ENCODE measurements at places on chromosomes 1 and 21. TPM values are rescaled to one million over a fixed set of nuclear protein-coding genes. Genes with fewer than 3 reads are reported as not detected.

- H3K27ac ChIP-seq = no peak overlapping the region
- peaks cover 6% of the 10 kb centered on the region for H3K27me3 ChIP-seq
- no peak for DNase-seq
- H3K4me3 ChIP-seq = no peak overlapping the region
- peaks cover 2% of the 10 kb centered on the region for H3K4me1 ChIP-seq
These were observed 6.4 kb upstream of the RGS2 start for GRCh38 chr1:192802406-192802805.

DNA sequence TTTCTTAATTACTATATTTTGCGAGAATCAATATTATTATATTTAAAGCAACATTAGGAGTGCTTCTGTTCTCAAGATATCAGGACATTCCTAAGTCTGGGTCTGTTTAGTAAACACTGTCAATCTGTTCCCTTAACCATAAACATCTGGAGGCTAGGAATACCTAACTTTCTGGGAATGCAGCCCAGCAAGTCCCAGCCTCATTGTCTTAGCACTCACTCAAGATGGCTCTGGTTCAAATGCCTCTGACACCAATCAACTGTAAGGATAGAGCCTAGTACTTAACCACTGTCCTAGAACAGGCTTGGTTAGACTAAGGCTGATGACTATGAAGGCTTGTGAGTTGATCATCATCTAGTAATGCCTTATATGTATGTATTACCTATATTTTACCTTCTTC lies 61.5 kb downstream of the TNN start:
- H3K4me3 ChIP-seq = no peak overlapping the region
- no peaks in the 10 kb centered on the region for H3K27me3 ChIP-seq
- peaks cover 20% of the 10 kb centered on the region for H3K4me1 ChIP-seq
- peak; percentile 35 for DNase-seq
- no peaks in the 10 kb centered on the region for H3K36me3 ChIP-seq

GRCh38 chr1:215835951-215836350 lies 268.8 kb downstream of the KCTD3 start:
- H3K4me3 ChIP-seq = no peak overlapping the region
- H3K4me1 ChIP-seq = peaks cover 13% of the 10 kb centered on the region
- H3K36me3 ChIP-seq = no peaks in the 10 kb centered on the region
- no peak for DNase-seq
- H3K27ac ChIP-seq = no peak overlapping the region

- DNase-seq = peak; percentile 20
- H3K27ac ChIP-seq = no peak overlapping the region
- peaks cover 13% of the 10 kb centered on the region for H3K4me1 ChIP-seq
These were observed 48.4 kb upstream of the KAZN start for GRCh38 chr1:14549897-14550620.

GRCh38 chr1:176765608-176766007 lies 302.6 kb downstream of the PAPPA2 start:
- H3K4me1 ChIP-seq = no peaks in the 10 kb centered on the region
- no peak overlapping the region for H3K4me3 ChIP-seq
- H3K27me3 ChIP-seq = no peaks in the 10 kb centered on the region
- peak; percentile 21 for DNase-seq
- no peak overlapping the region for H3K27ac ChIP-seq
- no peaks in the 10 kb centered on the region for H3K36me3 ChIP-seq

DNA sequence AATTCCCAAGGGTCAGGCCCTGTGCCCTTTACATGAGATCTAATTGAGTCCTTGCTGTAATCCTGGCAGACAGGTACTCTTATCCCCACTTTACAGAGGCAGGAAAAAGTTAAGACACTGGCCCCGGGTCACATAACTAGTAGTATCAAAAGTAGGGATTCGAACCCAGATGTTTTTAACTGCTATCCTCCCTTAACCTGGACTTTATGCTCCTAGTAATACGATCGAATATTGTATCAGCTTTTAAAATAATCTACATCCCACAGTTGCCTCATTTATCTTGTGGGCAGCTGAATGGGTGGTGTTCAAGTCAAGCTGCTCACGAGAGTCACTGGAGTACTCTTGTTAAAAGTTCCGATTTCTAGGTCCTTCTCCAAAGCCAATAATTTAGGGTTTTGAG lies 25.5 kb upstream of the TMEM51 start:
- H3K27me3 ChIP-seq = no peaks in the 10 kb centered on the region
- H3K27ac ChIP-seq = no peak overlapping the region
- H3K4me1 ChIP-seq = no peaks in the 10 kb centered on the region
- no peak for DNase-seq
- no peak overlapping the region for H3K4me3 ChIP-seq

GRCh38 chr1:43205671-43206070 lies 33.5 kb downstream of the CFAP57 start:
- H3K4me1 ChIP-seq = peaks cover 25% of the 10 kb centered on the region
- H3K27me3 ChIP-seq = no peaks in the 10 kb centered on the region
- no peak overlapping the region for H3K4me3 ChIP-seq
- DNase-seq = no peak
- H3K36me3 ChIP-seq = 0 out of 2 replicates have a peak, but pooled peaks cover 4% of the 10 kb centered on the region

DNA sequence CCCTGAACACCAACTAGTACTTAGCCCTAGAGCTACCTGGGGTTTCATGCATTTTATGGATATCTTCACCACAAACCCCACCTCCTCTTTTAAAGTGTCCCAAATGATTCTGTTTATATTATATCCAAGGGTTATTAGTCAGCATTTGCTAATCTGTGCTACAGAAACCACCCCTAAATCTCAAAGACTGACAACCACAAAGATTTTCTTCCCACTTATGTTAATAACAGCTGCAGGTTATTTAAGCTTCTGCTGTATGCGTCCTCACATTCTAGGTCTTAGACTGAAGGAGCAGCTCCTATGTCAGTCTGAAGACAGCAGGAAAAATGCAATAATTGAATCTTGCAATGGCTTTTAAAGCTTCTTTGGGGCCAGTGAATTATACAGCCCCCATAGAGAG lies 11.2 kb upstream of the PHC2 start:
- H3K4me3 ChIP-seq = no peak overlapping the region
- no peaks in the 10 kb centered on the region for H3K36me3 ChIP-seq
- no peak overlapping the region for H3K27ac ChIP-seq
- no peak for DNase-seq
- no peaks in the 10 kb centered on the region for H3K4me1 ChIP-seq

- no peak overlapping the region for H3K4me3 ChIP-seq
- no peaks in the 10 kb centered on the region for H3K36me3 ChIP-seq
- peaks cover 4% of the 10 kb centered on the region for H3K4me1 ChIP-seq
- H3K27me3 ChIP-seq = no peaks in the 10 kb centered on the region
These were observed 257.2 kb downstream of the MRPL39 start for GRCh38 chr21:25350056-25350455.

DNA sequence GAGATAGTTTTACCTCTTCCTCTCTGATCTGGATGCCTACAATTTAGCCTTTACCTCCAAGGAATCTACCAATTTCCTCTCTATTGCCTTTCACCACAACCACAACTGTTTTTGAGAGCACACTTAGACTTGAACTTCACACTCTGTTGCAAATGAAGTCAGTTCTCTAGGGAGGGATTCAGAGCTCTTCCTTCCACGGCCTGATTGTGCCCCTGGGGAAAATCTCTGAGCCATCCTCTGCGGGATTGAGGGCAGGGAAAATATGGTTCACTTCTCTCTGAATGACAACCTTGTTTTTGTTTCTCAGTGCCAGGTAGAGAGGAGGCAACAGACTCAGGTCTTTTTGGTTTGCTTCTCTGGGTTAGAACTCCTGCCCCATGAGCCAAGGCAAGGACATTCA lies 35.4 kb upstream of the BCL10 start:
- H3K27ac ChIP-seq = no peak overlapping the region
- no peak overlapping the region for H3K4me3 ChIP-seq
- H3K27me3 ChIP-seq = no peaks in the 10 kb centered on the region
- no peak for DNase-seq

Gene FNDC5
- 2.0 TPM for total RNA-seq

DNA sequence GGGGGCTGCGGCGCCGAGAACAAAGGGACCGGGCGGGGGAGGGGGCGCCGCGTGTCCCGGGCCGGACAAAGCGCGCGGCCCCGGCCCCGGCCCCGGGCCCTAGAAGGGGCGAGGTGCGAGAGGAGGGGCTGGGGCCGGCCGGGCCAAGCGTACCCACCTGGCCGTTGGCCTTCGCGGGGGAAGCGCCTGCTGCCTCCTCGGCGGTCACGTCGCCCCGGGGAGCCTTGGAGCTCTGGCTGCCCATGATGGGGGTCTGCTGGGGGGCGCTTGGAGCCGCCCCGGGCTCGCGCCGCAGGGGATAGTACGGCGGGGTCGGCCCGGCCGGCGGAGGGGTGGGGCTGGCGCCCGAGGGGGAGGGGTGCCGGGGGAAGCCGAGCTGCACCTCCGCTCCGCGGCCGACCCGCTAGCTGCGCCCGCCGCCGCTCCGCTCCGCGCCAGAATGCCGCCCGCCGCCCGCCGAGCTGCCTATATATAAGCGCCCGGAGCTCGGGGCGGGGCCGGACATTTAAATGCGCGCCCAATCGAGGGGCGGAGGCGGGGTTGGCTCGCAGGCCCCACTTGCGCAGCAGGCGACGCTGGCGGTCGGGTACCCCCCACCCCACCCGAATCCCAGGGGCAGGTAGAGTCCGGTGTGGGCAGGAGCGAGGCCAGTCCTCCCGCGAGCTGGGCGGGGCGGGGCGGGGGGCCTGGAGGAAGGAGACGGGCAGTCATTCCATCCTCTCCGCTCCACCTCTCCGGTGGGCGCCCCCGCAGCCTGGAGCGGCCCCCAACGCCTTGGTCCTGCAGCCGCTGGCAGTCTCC lies at the start of gene MARCKSL1:
Gene MARCKSL1, minus strand, starts transcription at position 444 of the 801 bp plus-strand sequence. Its CDS starts 200 bp downstream, at position 244.
- H3K4me3 ChIP-seq = peak within 1 kb of the TSS; percentile 95
- peaks cover 34% of the 10 kb centered on the region for H3K4me1 ChIP-seq
- peak within 1 kb of the TSS; percentile 81 for H3K27ac ChIP-seq
- H3K36me3 ChIP-seq = no peaks in the 10 kb centered on the region
- peaks cover 7% of the 10 kb centered on the region for H3K27me3 ChIP-seq
- DNase-seq = peak; percentile 89

DNA sequence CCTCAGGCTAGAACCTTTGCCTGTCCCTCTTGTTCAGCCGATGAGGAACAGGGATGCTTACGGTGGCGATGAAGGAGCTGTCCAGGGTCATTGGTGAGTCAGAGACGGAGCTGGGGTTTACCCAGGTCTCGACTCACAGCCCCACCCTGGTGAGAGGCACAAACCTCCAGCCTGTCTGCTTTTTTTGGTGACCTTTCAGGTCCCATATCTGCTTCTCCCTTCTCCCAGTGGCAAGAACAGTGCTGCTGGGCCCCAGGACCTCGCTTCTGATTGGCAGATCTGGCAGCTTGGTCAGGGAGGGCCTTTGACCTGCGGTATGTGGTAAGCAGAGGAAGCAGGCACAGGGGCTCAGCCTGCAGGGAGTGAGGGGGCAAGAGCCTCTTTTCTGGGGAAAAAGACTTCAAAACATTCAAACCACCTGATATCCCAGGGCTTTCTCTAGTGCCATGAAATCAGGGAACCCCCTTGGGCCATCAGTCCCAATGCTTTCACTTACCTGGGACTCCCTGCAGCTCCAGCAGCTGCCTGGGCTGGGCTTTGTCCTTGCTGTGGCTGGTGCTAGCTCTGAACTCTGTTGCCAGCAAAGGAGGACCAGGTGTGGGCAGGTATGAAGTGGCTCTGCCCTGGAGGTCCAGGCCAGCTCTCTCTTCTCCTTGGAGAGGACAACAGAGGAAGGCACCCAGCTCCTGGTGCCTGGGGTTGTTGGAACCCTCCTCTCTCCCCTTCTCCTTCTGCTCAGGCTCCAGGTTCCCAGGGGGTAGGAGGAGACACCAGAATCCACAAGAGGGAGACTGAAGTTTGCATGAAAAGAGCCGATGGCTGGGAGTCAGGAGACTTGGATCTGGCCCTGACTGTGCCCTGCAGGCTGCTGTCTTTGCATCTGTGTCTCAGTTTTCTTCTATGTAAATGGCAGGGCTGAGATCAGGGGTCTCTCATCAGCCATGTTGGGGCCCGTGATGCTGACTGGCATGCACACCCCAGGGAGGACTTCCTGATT lies 41.4 kb downstream of the TRIM62 start:
- DNase-seq = peak; percentile 71
- no peaks in the 10 kb centered on the region for H3K27me3 ChIP-seq
- H3K27ac ChIP-seq = peak overlapping the region; percentile 76
- peaks cover 52% of the 10 kb centered on the region for H3K4me1 ChIP-seq
- H3K4me3 ChIP-seq = 0 out of 2 replicates have a peak overlapping the region, but pooled peaks have one; percentile 29

- DNase-seq = no peak
- H3K36me3 ChIP-seq = no peaks in the 10 kb centered on the region
- H3K27me3 ChIP-seq = no peaks in the 10 kb centered on the region
These were observed 4.2 kb upstream of the NVL start for GRCh38 chr1:224333939-224334786.

Gene KCNJ9
- total RNA-seq = 0.08 TPM

GRCh38 chr1:18929686-18930085 lies 26.8 kb downstream of the IFFO2 start:
- H3K27me3 ChIP-seq = no peaks in the 10 kb centered on the region
- no peak overlapping the region for H3K27ac ChIP-seq
- DNase-seq = no peak
- no peaks in the 10 kb centered on the region for H3K4me1 ChIP-seq
- H3K36me3 ChIP-seq = no peaks in the 10 kb centered on the region

Gene ADORA1
- 3.8 TPM for total RNA-seq
